ENCODE measurements at places on chromosomes 4 and X. TPM values are rescaled to one million over a fixed set of nuclear protein-coding genes. Genes with fewer than 3 reads are reported as not detected.

The TRAM1L1 gene
- total RNA-seq: 1.2 TPM

The RAB41 gene
- not detected for total RNA-seq

The BMX gene
- total RNA-seq: not detected

The GPRASP3 gene
- total RNA-seq: 19.8 TPM

The CDKN2AIP gene
- total RNA-seq: 14.0 TPM

GRCh38 chrX:10855845-10856244 is 235.5 kb upstream of the MID1 start:
- H3K36me3 ChIP-seq: no peaks in the 10 kb centered on the region
- no peak for DNase-seq
- H3K4me3 ChIP-seq: no peak overlapping the region
- no peaks in the 10 kb centered on the region for H3K4me1 ChIP-seq
- H3K27ac ChIP-seq: no peak overlapping the region

GRCh38 chr4:89307446-89308160 is at the start of gene GPRIN3:
Gene GPRIN3, minus strand, starts transcription at chr4:89307800. Its CDS starts 57,690 bp downstream, at chr4:89250110.
- peak within 1 kb of the TSS; percentile 65 for H3K4me3 ChIP-seq
- no peak within 1 kb of the TSS for H3K27ac ChIP-seq
- DNase-seq: no peak

DNA sequence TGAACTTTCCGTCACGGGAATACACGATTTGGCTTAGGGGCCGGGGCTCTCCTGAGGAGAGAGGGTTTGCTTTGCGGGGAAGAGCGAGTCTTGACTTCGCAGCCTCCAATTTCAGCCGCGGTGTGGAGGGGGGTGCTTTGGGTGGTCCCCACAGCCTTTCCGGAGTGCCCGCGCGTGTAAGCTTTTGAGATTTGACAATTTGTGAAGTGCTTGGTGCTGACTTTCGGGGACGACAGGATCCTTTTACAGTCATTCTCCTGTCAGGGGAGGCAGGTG is 355 bp downstream of the SCML1 start:
- no peak for DNase-seq
- H3K4me1 ChIP-seq: no peaks in the 10 kb centered on the region
- H3K4me3 ChIP-seq: peak overlapping the region; percentile 66

DNA sequence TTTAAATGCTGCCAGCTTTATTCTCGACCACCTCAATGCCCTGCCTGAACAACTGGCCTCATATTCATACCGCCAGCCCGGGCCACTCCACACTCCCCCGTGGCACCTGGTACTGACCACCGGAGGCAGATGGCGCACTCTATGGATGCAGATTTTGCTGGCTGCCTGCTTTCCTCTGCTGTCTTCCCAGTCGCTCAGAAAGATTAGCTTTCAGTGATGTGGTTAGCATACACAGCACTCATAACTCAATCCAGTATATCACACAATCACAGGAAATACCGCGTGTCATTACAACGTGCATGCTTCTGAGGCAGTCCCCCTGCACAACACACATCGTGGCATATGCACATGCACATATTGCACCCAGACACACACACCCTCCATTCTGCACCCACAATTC is 147.2 kb upstream of the BCOR start:
- H3K4me1 ChIP-seq: peaks cover 8% of the 10 kb centered on the region
- no peaks in the 10 kb centered on the region for H3K36me3 ChIP-seq

- H3K27me3 ChIP-seq: no peaks in the 10 kb centered on the region
- DNase-seq: no peak
- H3K4me3 ChIP-seq: no peak overlapping the region
- no peak overlapping the region for H3K27ac ChIP-seq
- H3K36me3 ChIP-seq: no peaks in the 10 kb centered on the region
These were observed 45.5 kb downstream of the TMEM144 start for GRCh38 chr4:158255727-158256324.

DNA sequence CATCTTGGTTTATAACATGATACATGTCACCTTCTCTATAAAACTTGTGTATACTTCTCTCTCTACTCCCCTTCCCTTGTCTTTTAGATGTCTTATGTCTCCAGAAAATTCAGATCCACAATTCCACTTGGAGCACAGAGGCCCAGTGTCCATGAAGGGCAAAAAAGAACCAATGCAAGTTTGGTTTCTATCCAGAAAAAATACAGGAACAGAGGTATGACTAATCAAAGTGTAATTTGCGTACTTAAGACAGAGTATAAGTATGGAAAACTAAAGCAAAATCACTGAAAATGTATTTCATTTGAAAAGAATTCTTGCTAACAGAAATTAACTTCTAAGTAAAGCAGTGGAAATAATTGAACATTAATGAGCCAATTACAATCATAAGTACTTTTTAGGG is 46.2 kb downstream of the GUCY1B1 start:
- no peak overlapping the region for H3K27ac ChIP-seq
- no peaks in the 10 kb centered on the region for H3K36me3 ChIP-seq
- H3K27me3 ChIP-seq: no peaks in the 10 kb centered on the region
- no peak for DNase-seq
- H3K4me1 ChIP-seq: no peaks in the 10 kb centered on the region

- H3K4me3 ChIP-seq: no peak overlapping the region
- DNase-seq: peak; percentile 94
- H3K27me3 ChIP-seq: no peaks in the 10 kb centered on the region
- peaks cover 4% of the 10 kb centered on the region for H3K4me1 ChIP-seq
- H3K36me3 ChIP-seq: no peaks in the 10 kb centered on the region
These were observed 18.4 kb upstream of the LDB2 start for GRCh38 chr4:16916719-16917337.

DNA sequence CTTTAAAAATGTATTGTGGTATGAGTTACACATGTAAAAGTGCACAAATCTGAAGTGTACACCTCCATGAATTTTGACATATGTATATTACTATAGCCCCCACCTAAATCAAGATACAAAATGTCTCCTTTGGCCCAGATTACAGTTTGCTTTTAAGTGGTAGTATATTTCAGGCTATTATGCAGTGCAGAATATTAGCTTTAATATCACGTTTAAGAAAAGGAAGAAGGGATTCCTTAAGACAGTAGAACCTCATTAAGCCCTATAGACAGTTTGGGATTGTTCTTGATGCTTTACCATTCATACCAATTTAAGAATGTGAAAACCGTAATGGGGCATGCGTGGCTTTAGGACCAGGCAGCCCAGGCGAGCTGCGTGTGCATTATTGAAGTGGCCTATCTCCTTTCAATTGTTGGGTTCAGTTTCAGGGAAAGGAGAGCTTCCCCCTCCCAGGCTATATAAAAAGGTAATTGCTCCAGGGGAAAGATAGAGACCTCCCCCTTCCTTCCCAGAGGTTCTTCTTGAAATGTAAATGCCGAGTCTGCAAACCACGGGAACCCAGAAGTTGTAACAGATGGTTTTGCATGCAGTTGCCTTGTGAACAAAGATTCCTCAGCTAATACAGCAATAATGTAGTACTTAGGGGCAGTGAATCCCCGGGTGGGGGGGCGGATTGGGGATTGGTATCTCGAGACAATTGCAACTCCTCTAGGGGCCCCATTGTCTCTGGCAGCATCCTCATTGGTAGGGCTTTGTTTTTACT is 106.1 kb downstream of the UCHL1 start:
- no peaks in the 10 kb centered on the region for H3K36me3 ChIP-seq
- H3K4me3 ChIP-seq: no peak overlapping the region
- no peak overlapping the region for H3K27ac ChIP-seq
- H3K4me1 ChIP-seq: peaks cover 31% of the 10 kb centered on the region
- peaks cover 36% of the 10 kb centered on the region for H3K27me3 ChIP-seq
- DNase-seq: peak; percentile 72

- H3K4me1 ChIP-seq: no peaks in the 10 kb centered on the region
- no peak overlapping the region for H3K4me3 ChIP-seq
- H3K36me3 ChIP-seq: no peaks in the 10 kb centered on the region
- H3K27ac ChIP-seq: no peak overlapping the region
These were observed 261.8 kb downstream of the MID1IP1 start for GRCh38 chrX:39063037-39063436.

DNA sequence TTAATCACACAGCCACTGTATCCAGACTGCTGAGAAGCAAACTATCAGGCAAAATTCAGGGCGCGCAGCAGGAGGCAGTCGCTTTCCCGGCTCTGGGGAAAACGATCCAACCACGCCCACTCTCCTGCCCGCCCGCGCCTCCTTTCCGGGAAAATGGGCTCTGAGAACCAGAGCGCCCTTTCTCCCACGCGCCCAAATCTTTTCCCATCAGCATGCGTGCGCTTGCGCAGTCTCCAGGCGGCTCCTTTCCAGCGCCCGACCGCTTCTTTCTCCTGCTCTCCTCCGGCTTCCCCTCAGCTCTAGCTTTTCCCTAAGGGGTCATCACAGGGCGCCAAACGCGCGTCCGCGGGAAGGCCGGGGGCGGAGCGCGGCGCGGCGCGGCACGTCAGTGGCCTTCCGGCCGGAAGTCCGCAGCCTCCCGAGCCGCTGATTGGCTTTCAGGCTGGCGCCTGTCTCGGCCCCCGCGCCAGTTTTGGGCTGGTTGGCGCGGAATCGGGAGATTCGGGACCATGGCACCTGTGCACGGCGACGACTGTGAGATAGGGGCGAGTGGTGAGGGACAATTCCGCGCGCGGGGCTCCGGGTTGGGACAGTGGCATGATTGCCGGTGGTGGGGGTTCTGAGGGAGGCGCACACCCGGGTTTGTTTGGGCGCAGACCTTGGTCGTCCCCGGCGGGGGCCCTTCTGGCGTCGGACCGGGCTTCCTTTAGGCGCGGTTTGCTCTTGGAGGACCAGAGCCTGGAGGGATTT is at the start of gene POLA1:
POLA1 (plus strand) TSS at position 466 of the 750 bp plus-strand sequence; CDS start at position 510, 44 bp downstream.
- no peaks in the 10 kb centered on the region for H3K36me3 ChIP-seq
- peaks cover 3% of the 10 kb centered on the region for H3K4me1 ChIP-seq
- H3K27me3 ChIP-seq: no peaks in the 10 kb centered on the region
- H3K27ac ChIP-seq: peak within 1 kb of the TSS; percentile 89

DNA sequence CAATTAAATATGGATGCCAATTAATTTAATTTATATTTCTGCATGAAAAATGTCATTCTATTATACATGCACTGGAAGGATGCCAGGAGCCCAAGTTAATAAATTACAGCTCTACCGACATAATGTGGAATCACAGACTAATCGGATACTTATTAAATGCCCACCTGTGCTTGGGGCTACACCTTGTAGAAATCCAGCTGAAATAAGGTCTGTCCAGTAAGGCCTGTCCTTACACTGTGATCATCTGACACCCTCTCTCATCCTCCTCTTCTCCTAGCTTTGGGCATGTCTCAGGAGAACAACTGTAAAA is 6.0 kb upstream of the SHISA3 start:
- H3K27ac ChIP-seq: no peak overlapping the region
- H3K4me1 ChIP-seq: peaks cover 8% of the 10 kb centered on the region
- H3K27me3 ChIP-seq: peaks cover 7% of the 10 kb centered on the region
- DNase-seq: no peak
- H3K36me3 ChIP-seq: no peaks in the 10 kb centered on the region

DNA sequence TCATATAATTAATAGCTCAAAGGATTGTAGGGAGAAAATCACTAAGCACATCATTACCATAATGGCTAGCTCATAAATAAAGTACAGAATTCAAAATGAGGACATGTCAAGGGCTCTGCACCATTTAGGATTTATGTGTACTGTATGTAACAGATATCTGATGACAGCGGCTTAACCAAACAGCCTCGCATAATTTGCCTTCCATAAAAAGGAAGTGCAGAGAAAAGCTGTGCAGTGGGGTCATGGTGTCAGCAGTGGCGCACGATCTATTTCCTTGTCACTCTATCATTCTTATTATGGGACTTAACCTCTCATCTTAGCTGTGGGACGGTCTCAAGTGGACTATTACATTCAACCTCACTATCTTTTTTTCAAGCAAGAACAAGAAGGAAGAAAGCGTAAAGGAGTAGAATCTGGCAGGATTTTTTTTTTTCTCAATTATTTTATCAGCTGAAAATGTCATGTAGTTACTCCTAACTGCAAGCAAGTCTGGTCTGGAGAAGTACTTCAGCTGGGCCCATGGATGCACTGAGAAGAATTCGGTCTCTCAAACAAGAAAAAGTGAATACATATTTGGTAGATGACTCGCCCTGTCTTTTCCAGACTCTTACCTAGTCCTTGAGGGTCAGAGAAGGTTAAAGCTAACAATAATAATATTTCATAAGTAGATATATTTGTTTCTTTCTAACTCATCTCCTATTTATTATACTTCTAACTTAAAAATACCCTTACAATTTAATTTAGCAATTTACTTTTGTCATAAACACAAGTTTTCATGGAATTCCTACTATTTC is 94.6 kb downstream of the COX18 start:
- DNase-seq: no peak
- H3K27ac ChIP-seq: no peak overlapping the region
- H3K36me3 ChIP-seq: no peaks in the 10 kb centered on the region
- no peaks in the 10 kb centered on the region for H3K4me1 ChIP-seq
- H3K27me3 ChIP-seq: no peaks in the 10 kb centered on the region
- H3K4me3 ChIP-seq: no peak overlapping the region

- H3K27ac ChIP-seq: no peak overlapping the region
- H3K4me3 ChIP-seq: no peak overlapping the region
- DNase-seq: no peak
- H3K36me3 ChIP-seq: no peaks in the 10 kb centered on the region
These were observed 44.8 kb downstream of the GAB1 start for GRCh38 chr4:143381189-143382118.
